T-helper 22 cell (primary cell): ENCODE measurements at places on chromosomes 6 and 20.

DNA sequence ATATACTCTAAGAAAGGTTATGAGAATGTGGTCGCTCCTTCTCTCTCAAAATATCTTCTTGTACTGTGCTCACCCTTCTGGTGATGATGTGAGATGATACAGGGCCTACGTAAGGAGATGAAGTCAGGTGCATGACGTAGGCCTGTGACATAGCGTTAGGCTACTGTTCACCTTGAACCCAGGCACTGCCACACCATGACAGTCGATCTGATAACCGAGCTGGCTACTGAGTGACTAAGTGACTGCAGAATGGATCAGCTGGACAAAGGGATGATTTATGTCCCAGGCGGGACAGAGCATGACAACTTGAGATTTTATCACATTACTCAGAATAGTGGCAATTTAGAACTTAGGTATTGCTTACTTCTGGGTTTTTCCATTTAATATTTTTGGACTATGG, 11.2 kb downstream of the SLC24A3 start:
- no peak for DNase-seq

GRCh38 chr6:11232770-11233626, 530 bp upstream of the NEDD9 start:
- DNase-seq: no peak

DNA sequence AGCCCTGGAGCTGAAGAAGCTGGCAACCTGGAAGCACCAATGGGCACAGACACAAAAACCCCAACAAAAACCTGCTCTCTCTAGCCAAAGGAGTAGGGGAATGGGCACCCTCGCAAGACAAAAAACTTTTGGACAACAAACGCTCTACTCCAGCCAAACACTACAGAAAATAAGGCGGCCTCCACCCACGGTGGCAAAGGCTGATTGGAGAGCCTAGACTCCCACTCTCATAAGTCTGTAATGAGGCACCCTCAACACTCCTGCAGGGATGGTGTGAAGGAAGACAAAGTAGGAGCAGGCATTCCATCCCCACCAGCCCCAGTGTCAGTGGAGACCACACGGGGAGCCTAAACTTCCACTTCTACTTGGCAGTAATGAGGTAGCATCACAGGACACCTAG, 8.8 kb downstream of the TTI1 start:
- no peak for DNase-seq

GRCh38 chr6:46555129-46555528, 63.9 kb upstream of the RCAN2 start:
- no peak for DNase-seq

DNA sequence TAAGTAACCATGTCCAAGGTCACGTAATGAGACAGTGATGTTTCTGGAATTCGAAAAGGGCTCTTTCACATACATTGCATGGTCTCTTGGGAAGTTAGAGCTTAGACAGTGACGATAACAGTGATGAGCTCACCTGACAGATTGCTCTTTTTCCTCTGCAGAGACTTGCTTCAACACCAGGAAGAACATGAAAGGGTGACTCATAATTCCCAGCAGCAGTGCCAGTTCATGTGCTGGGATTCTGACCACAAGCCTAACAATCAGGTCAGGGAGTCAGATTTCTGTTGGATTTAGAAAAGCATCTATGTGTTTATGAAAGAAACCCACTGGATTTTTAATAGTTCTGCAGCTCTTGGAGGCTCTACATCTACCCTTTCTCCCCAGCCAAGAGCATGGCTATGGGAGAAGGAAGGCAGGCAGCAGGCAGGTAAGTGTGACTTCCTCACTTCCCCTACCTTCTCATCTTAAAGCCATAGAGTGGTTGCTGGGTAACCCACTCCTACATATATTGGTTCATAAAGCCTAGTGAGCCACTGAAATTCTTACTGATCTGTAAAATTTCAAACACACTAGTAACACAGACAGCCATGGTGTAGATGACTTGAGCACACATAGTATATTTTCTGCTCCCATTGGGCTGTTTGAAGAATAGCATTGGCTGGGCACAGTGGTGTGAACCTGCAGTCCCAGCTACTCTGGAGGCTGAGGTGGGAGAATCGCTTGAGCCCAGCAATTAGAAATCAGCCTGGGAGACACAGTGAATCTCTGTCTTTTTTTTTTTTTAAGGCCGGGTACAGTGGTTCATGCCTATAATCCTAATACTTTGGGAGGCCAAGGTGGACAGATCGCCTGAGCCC, 44.4 kb upstream of the LOC128125822 start:
- DNase-seq: no peak

DNA sequence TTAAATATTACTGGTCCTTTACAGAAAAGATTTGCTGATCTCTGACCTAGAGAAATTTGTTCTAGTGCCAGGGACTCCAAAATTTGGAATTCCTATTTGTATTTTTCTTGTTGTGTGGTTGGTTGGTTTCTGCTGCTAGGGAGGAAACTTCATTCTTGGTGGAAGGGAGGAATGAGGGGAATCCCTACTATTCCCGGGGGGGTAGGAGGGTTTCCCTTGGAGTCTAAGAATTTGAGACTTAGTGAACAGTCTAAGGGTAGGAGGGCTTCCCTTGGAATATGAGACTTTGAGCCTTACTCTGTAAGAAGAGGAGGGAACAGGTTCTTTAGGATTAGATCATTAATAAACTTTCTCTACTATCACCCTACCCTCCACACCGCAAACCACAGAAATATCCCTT, 67.1 kb upstream of the ADGRF1 start:
- no peak for DNase-seq

DNA sequence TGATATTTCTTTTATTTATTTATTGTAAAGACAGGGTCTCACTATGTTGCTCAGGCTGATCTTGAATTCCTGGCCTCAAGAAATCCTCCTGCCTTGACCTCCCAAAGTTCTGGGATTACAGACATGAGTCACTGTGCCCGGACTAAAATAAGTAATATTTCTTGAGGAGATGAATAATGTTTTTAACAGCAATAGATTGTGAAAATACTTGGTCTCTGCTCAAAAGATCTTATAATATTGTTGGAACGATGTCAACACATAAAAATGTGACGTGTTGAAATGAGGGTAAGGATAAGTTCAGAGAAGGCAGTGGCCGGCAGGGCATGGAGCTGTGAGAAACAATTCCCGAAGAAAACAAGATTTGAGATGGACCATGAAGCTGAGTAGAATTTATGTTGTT, 178.7 kb downstream of the GJA1 start:
- DNase-seq: no peak

GRCh38 chr6:18088419-18089296, 33.8 kb downstream of the NHLRC1 start:
- no peak for DNase-seq

GRCh38 chr6:9851541-9852380, 563.1 kb downstream of the TFAP2A start:
- no peak for DNase-seq

DNA sequence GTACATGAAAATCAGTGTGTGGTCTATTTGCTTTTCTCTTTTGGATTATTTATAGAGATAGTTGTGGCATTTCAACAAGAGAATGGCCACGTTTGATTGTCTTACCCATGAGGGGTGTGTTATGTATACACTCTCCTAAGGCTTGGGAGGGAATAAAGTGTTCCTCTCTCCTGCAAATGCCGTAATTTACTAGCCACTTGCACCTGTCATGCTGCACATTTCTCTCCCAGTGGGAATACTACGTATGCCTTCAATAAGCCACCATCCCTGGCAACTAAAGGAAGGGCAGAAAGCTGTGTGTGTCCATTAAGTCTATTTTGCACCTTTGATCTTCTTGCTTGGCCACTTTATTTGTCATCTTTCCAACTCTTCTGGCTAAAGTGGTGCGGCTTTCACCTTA, 541.2 kb downstream of the QKI start:
- no peak for DNase-seq

- no peak for DNase-seq
These were observed 1.4 kb upstream of the CLPSL2 start for GRCh38 chr6:35775031-35775430.

- no peak for DNase-seq
These were observed 234.5 kb upstream of the ZNF217 start for GRCh38 chr20:53828088-53828681.
